ENCODE measurements at places on chromosomes 4 and X.
A peak's percentile ranks its signal among the peaks of the same experiment; 100 is the strongest.

GRCh38 chr4:121370729-121371325 is 10.0 kb downstream of the QRFPR start:
- DNase-seq = peak; percentile 6

- DNase-seq = no peak
Observed at GRCh38 chrX:155005190-155005589, 17.3 kb downstream of the F8 start.

DNA sequence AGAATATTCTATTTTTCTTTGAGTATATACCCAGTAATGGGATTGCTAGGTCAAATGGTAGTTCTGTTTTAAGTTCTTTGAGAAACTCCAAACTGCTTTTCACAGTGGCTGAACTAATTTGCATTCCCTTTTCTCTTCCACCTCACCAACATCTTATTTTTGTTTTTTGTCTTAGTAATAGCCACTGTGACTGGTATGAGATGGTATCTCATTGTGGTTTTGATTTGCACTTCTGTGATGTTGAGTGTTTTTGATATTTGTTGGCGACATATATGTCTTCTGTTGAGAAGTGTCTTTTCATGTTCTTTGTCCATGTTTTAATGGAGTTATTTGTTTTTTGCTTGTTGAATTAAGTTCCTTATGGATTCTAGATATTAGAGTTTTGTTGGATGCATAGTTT is 24.4 kb downstream of the AIMP1 start:
- DNase-seq = no peak

DNA sequence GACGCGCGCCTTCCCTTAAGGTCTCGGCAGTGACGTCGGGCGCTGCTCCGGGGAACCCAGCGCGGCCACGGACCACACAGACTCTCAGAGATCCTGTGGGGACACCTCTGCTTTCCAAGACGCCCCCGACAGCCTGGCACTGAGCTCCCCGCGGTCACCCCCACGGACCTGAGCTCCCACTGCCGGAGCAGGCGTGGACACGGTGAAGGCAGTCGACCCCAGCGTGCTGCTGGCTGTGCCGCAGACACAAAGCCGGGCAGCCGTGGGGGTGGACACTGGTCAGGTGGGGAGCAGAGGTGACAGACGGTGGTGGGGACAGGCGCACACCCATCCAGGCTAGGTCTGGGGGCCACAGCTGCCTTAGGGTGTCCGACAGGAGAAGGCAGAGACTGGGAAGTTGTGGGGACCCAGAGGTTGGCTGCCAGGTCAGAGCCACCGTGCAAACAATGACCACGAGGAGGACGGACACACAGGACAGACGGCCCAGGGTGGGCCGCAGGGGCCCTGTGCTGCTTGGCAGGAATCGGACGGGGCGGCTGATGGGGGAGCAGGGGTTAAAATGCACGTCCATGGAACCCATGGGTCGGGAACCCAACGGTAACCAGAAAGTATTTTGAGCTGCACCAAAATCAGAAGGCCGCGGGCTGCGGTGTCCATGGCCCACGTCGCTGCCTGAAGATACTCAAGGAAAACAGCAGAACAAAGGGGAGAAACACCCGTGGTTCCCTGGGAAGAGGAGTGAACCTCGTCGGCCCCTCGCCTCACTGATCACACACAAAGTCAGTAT is 16.6 kb upstream of the GTPBP6 start:
- no peak for DNase-seq

- DNase-seq = no peak
Observed at GRCh38 chr4:53461244-53461643, 83.8 kb downstream of the FIP1L1 start.

DNA sequence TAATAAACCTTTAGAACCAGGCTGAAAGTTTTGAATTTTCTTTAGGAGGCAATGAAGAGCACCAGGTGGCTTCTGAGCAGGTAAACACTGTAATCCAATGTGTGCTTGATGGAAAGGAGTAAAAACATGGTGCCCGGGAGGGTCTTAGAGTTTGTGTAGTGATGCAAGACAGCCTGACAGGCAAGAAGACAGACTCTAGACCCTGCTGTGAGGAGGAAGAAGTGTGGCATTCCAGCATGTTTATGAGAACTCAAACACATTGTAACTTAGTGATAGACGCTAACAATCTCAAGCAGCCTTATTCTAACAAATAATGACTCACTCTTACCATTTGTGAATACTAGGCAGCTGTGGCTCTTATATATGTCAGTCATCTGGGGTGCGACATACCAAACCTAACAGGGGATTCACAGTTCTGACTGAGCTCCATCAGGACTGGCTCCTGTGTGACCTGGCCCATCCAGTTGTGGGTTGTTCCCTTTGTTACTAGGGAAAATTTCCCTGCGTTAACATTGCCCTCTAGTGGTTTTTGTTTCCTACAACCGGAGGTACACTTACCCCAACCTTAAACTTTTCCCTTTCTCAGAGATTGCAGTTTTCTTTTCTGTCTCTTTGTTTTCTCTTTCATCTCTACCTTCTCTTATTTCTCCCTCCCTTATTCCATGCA is 53.8 kb downstream of the VSIG4 start:
- DNase-seq = peak; percentile 89

DNA sequence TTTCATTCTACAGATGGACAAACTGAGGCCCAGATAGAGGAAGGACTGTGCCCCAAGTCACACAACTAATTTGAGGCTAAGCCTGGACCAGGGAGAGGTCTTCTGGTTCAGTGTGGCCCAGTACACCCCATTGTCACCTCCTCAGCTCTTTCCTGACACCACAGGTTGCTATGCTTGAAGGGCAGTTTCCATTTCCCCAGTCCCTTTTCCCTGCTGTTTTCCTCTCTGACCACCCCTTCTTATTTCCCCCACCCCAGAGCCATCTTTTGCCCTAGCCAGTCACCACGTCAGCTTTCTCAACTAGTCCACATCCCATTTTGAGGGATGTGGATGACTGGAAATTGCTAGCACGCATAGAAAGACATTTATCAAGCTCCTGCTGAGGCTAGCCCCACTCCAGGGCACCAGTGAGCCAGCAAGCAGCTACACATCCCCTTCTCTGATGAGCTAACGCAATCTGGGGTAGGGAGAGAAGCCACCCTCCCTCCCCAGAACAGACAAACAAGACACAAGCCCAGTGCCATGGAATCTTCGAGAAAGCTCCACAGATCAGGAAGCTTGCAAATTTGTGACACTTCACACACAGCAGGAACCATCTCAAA is 1.3 kb downstream of the GABRE start:
- DNase-seq = no peak

DNA sequence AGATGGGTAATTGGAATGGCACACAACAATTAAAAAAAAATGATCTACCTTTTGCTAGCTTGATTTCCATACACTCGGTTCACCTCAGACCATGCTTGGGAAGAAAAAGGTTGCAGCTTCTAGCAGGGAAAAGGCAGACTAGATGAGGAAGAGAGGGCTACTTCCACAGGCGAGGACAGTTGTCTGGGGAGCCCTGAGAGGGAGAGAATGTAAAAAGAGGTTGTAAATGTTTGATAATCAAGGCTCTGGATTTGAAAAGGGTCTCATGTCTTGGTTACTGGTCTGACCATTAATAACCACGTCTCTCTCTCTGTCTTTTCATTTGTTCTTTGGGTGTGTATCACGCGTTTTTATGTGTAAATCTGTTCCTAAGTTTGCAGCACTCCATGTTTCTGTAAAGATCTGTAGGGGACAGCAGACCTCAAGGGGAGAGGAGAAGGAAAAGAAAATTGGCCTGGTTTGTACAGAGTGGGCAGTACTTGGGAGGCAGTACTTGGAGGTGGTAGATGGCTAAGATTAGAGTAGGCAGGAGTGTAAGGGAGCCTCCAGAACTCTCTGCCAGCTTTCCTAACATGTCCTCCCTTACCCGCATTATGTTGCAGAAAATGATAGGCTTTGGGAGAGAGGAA is 750 bp downstream of the ARMCX5 start:
- no peak for DNase-seq

DNA sequence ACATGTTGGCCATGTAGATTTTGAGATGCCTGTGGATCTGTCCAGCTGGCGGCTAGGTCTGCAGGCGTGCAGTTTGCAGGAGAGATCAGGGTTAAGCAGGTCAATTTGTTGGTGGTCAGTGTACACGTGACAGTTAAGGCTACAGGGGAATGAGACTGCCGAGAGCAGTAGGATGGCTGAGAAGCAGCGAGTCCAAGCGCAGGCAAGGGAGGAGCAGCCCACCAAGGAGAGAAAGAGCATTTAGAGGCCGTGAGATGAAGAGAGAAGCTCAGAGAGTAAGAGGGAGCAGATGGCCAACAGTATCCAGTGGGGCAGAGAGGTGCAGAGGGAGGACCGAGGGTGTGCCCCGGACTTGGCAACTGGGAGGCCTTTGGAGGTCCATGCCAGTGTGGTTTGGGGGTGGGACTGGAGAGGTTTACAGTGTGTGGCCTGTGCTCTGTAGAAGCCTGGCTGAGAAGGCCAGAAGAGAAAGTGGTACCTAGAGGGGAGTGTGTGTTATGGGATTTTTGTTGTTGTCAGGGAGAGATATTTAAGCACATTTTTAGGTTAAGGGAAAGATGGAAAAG is 18.4 kb downstream of the SNX25 start:
- no peak for DNase-seq

Data from HL-60 (cell line).